ENCODE measurements at places on chromosomes 2 and 18. TPM values are rescaled to one million over a fixed set of nuclear protein-coding genes. Genes with fewer than 3 reads are reported as not detected.

GRCh38 chr18:61921621-61922235 lies 28.9 kb upstream of the RNF152 start:
- no peak overlapping the region for H3K27ac ChIP-seq
- no peak overlapping the region for H3K4me3 ChIP-seq
- peaks cover under 1% of the 10 kb centered on the region for H3K4me1 ChIP-seq
- DNase-seq: no peak
- H3K36me3 ChIP-seq: no peaks in the 10 kb centered on the region
- H3K27me3 ChIP-seq: no peaks in the 10 kb centered on the region

GRCh38 chr2:201257381-201257955 lies 2.9 kb upstream of the CASP8 start:
- H3K4me3 ChIP-seq: peak overlapping the region; percentile 82
- no peaks in the 10 kb centered on the region for H3K27me3 ChIP-seq
- H3K27ac ChIP-seq: peak overlapping the region; percentile 97
- H3K36me3 ChIP-seq: no peaks in the 10 kb centered on the region

DNA sequence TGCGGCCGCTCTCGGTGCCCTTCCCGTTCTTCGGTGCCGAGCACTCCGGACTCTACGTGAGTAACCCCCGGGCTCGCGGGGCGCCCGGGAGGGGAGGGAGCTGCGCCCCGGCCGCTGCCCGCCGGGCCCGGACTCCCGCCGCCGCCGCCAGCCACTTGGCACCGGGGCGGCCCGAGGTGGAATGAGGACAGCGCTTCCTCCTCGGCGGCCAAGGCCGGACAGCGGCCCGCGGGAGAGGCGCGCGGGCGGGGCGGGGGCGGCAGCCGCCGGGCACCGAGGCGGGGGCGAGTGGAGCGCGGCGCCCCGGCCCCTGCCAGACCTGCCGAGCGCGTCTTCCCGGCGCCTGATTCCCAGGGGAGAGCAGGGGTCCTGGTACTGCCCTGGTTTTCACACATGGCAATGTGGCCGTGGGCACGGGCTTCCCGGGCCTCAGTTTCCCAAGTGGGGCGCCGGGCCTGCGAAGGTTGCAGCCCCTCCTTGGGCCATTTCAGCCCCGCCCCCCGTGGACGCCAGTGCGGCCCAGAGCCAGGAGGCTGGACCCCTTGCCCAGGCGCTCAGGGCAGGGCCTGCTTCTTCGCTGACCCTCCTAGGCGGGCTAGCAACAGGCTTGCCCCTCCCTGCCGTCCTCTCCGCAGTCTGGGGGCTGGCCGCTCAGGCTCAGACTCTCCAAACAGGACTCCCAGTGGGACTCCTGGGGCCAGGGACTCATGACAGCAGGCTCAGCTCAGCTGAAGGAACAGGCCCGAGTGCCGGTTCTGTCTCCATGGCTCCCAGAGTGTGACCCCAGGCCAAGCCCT lies 775 bp downstream of the SNED1 start:
- no peaks in the 10 kb centered on the region for H3K36me3 ChIP-seq
- DNase-seq: no peak
- no peaks in the 10 kb centered on the region for H3K4me1 ChIP-seq
- H3K27me3 ChIP-seq: no peaks in the 10 kb centered on the region

DNA sequence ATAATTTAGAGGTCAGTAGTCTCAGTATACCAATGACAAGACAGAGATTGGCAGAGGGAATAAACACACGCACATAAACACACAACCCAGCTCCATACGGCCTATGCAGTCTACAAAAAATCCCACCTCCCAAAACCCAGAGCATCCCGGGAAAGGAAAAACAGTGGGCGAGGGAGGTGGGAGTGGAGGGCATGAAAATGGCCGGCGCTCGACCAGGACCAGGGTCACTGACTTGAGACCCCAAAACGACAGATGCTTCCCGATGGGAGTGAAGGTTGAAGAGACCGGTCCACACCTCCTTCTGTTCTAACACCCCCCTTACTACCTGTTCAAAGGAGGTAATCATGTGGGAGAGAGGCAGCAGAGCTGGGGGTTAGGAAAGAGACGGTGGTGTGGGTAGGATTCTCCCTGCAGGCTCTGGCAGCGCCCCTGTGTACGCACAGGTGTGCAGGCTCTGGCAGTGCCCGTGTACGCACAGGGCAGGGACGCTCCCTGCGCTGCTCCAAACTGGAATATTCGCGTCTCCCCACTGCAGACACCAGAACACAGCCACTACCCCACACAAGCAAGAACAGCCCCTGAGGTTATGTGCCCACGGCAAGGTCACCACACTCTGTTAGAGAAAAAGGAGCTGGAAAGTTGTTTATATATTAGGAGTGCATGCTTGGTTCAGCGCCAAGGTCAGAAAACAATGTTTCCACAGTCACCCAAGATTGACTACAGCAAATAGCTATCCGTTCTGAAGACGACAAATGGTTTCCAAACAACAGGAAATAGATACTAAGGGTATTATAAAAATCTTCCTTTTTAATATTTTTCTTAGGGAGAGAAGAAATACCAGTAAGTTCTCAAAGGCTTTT lies 67.9 kb downstream of the EIPR1 start:
- H3K27ac ChIP-seq: no peak overlapping the region
- H3K4me1 ChIP-seq: peaks cover 15% of the 10 kb centered on the region
- no peaks in the 10 kb centered on the region for H3K36me3 ChIP-seq
- no peak overlapping the region for H3K4me3 ChIP-seq
- no peak for DNase-seq
- no peaks in the 10 kb centered on the region for H3K27me3 ChIP-seq

DNA sequence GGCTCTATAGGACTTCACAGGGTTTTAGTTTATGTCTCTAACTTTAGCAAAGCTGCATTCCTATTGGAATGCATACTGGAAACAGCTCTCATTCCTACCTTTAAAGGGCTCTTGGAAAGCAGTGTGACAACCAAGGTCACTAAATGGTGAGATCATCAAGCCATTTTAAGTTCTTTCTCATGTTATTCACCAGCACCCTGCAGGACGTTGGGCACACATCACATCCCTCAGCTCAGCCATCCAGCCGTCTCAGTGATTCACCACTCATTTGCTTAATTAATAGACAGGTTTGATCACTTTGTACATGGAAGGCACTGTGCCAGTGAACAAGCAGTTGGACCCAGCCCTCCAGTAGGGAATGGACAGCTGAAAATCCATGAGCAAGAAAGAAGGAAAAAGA lies 32.2 kb upstream of the RBM44 start:
- DNase-seq: no peak
- H3K27me3 ChIP-seq: no peaks in the 10 kb centered on the region
- H3K36me3 ChIP-seq: peaks cover 25% of the 10 kb centered on the region
- H3K4me1 ChIP-seq: no peaks in the 10 kb centered on the region
- H3K4me3 ChIP-seq: no peak overlapping the region

Gene POTEC
- total RNA-seq: not detected

DNA sequence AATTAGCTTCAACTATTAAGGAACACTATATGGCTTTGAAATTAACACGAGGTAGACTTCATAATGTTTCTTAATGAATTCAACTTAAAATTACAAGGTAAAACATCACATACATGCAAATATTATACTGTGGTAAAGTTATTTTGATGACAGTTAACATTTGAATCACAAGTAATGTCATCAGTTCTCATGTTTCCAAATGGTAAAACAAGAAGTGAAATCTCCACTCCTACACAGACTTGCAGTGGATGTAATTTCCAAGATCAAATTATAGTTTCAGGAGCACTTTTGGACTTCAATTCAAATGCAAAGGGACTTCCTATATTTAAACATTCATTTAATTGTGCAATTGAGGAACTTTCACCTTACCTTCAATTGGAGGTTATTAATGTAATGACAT lies 39.1 kb downstream of the C18orf54 start:
- no peaks in the 10 kb centered on the region for H3K36me3 ChIP-seq
- H3K4me1 ChIP-seq: no peaks in the 10 kb centered on the region
- no peak for DNase-seq
- H3K27me3 ChIP-seq: no peaks in the 10 kb centered on the region

DNA sequence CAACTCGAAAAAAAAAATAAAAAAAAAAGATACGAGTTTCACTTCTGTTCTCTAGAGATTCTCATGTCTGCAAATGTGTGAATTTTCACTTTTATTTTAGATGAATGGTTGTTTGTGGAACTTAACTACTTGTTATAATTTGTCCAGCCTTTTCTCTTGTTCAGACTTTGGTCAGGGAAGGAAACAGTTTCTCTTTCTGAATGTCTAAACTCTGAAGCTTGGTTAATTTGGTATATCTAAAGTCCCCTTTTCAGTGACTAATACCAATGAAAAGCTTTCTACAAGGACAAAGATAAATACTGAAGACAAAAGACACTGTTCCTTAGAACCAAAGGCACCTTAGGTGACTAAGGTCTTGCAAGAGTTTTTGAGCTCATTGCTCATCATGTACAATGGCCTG lies 144.4 kb upstream of the PIEZO2 start:
- no peaks in the 10 kb centered on the region for H3K27me3 ChIP-seq
- no peaks in the 10 kb centered on the region for H3K4me1 ChIP-seq
- no peak for DNase-seq
- H3K4me3 ChIP-seq: no peak overlapping the region

DNA sequence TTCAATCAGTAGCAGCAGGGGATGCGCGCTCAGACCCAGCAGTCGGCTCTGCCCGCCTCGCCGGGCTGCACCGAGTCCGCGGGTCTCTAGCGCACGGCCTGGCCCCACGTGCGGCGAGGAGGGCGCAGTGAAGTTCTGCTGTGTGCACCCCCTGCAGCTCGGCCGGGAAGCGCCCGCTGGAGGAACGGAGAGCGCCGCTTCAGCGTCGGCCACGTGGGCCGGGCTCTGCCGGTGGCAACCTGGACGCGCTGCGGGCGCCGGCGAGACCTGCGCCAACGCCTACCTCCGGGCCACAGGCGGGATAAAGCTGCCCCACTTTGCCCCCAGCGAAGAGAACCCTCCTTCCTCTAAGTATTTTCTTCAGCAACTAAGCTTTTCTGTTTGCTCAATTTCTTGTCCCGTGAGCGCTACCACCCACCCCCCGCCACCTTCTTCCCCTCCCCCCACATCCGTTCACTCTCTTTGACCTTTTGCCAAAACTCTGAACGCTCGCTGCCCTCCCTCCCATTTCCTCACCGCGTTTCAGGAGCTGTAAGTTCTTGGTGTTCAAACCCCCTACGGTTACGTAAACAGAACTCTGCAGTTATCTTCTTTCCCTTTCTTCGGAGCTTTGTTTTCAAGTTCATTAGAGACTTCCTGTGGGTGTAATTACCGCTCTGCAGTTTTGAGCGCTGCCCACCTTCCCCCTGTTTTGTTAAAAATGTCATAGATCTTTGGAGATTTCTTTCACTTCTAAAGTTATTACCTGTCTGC lies 42.6 kb upstream of the EDAR start:
- no peaks in the 10 kb centered on the region for H3K27me3 ChIP-seq
- peak; percentile 56 for DNase-seq
- peaks cover 71% of the 10 kb centered on the region for H3K4me1 ChIP-seq
- peak overlapping the region; percentile 57 for H3K4me3 ChIP-seq
- peak overlapping the region; percentile 71 for H3K27ac ChIP-seq

- DNase-seq: no peak
- H3K27me3 ChIP-seq: no peaks in the 10 kb centered on the region
- no peak overlapping the region for H3K27ac ChIP-seq
Measured at GRCh38 chr2:50922506-50922905, 109.4 kb downstream of the NRXN1 start.

- H3K27ac ChIP-seq: no peak overlapping the region
- no peaks in the 10 kb centered on the region for H3K36me3 ChIP-seq
- H3K4me3 ChIP-seq: no peak overlapping the region
Measured at GRCh38 chr18:41666231-41666630, 288.8 kb upstream of the PIK3C3 start.

- no peak for DNase-seq
- H3K27ac ChIP-seq: no peak overlapping the region
- no peaks in the 10 kb centered on the region for H3K27me3 ChIP-seq
- H3K4me1 ChIP-seq: no peaks in the 10 kb centered on the region
- no peak overlapping the region for H3K4me3 ChIP-seq
Measured at GRCh38 chr2:23273786-23274185, 111.2 kb upstream of the KLHL29 start.

DNA sequence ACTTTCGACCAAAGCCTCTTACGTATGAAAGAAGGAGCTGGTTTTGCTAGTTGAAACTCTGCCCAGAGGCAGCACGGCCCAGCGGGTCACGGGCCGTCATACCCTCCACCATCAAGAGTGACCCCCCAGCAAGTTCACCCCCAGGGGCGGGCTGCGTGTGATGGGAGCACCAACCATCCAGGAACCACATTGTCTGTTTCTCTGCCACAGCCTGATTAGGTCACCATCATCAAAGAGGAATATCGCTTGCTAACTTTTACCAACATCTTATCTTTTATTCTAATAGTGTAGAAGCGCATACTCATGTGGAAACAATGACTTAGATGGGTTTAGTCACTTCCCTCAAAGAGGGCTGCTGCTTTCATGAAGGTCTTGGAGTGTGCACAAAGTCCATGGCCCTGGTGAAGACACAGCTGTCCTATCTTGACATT lies 116.6 kb upstream of the SMIM21 start:
- DNase-seq: no peak
- no peaks in the 10 kb centered on the region for H3K4me1 ChIP-seq
- no peak overlapping the region for H3K4me3 ChIP-seq
- H3K27ac ChIP-seq: no peak overlapping the region
- no peaks in the 10 kb centered on the region for H3K27me3 ChIP-seq

Gene TYW5
- total RNA-seq: 10.0 TPM

Gene NT5C1B
- total RNA-seq: not detected

DNA sequence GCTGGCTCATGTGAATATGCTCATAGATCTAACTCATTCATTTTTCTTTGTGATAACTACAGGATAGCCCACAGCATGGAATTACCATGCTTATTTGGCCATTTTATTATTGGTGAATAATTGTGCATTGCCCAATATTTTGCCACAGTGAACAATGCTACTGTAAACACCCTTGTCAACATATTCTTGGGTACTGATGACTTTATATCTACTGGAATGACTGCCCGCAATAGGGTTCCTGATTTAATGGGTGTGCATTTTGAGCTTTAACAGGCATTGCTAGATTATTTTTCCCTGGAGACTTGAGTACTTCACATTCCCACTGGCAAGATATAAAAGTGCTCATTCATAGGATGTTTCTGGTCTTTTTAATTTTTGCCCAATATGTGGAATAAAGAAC lies 42.7 kb upstream of the EVA1A start:
- H3K36me3 ChIP-seq: no peaks in the 10 kb centered on the region
- H3K27me3 ChIP-seq: peaks cover 3% of the 10 kb centered on the region
- H3K4me3 ChIP-seq: no peak overlapping the region
- no peak for DNase-seq
- H3K27ac ChIP-seq: no peak overlapping the region

DNA sequence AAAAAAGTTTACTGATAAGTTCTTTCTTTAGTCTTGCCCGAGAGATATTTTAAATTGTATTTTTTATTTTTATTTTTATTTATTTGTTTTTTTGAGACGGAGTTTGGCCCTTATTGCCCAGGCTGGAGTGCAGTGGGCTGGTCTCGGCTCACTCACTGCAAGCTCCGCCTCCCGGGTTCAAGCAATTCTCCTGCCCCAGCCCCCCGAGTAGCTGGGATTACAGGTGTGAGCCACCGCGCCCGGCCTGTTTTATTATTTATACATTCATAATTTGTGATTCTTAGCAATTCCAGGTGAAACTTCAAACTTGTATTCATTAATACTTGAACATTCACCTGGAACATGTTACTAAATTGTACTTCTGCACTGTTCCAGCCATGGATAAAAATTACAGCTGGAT lies 2.9 kb downstream of the CREB1 start:
- H3K4me3 ChIP-seq: no peak overlapping the region
- H3K27ac ChIP-seq: peak overlapping the region; percentile 13
- H3K27me3 ChIP-seq: no peaks in the 10 kb centered on the region
- no peak for DNase-seq
- H3K4me1 ChIP-seq: peaks cover 69% of the 10 kb centered on the region

- no peaks in the 10 kb centered on the region for H3K27me3 ChIP-seq
- no peak for DNase-seq
Measured at GRCh38 chr2:111662771-111663470, 221.1 kb downstream of the ANAPC1 start.

All from CD8-positive, alpha-beta memory T cell (primary cell).